Activated T-helper 1 cell treated with anti-CD3 and anti-CD28 coated beads, Interleukin-12 subunit alpha, Interleukin-12 subunit beta, Interleukin-2, Interleukin-4 antibody, amounts not matched to agents 30 ng/mL and 10 ng/mL and 1 ng/mL, durations not matched to agents 14 hours and 24 hours and 36 hours (primary cell): ENCODE measurements at places on chromosomes 4 and X. TPM values are rescaled to one million over a fixed set of nuclear protein-coding genes. Genes with fewer than 3 reads are reported as not detected.

Gene ZNF157
- total RNA-seq, result 0.34 and 0.49 TPM in 2 replicates

- no peaks in the 10 kb centered on the region for H3K27me3 ChIP-seq
- no peak for DNase-seq
- H3K36me3 ChIP-seq, result no peaks in the 10 kb centered on the region
- no peak overlapping the region for H3K27ac ChIP-seq
- H3K4me1 ChIP-seq, result no peaks in the 10 kb centered on the region
These were observed 71.5 kb upstream of the EFNB1 start for GRCh38 chrX:68757331-68757730.

Gene MAGEC1
- not detected in 2 replicates for total RNA-seq

DNA sequence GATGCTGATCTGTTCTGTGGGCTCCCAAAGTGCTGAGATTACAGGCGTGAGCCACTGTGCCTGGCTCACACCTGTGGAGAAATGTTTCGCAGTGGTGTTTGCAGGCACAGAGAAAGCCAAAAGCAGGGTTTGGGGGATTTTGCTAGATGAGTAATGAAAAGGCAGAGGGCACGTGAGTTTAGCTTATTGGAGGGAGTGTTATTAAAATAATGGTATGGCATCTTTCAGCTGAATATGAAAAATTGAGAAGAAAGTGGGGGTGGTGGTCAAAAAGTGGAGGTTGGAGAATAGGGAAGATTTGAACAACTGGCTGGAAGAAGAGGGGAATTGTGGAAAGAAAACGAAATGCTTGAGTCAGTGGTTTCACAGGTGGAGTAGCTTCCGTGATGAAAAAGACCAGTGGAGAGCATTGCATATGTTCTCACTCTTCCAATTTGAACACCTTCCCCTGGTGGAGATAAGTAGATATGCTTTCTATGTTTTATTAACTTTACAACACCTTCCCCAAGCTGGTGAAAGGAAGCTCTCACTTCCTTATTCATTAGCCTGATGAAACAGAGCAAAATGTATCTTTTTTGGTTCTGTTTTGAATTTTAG is 1.1 kb upstream of the CHST7 start:
- peaks cover 32% of the 10 kb centered on the region for H3K4me1 ChIP-seq
- H3K4me3 ChIP-seq, result peak overlapping the region; percentile 80
- H3K36me3 ChIP-seq, result peaks cover 9% of the 10 kb centered on the region
- no peaks in the 10 kb centered on the region for H3K27me3 ChIP-seq
- H3K27ac ChIP-seq, result peak overlapping the region; percentile 91

Gene FGF13
- total RNA-seq, result not detected in 2 replicates

Gene ZFP42
- total RNA-seq, result 0.08 TPM in 1 of 2 replicates, not detected in the other

- H3K4me1 ChIP-seq, result peaks cover 12% of the 10 kb centered on the region
- no peak overlapping the region for H3K4me3 ChIP-seq
- DNase-seq, result no peak
These were observed 164.9 kb downstream of the MAML3 start for GRCh38 chr4:139988863-139989765.

Gene SULT1B1
- total RNA-seq, result 0.17 and 0.26 TPM in 2 replicates

Gene FHDC1
- 0.10 TPM in 2 replicates for total RNA-seq
